ENCODE measurements at places on chromosomes 1 and 21. TPM values are rescaled to one million over a fixed set of nuclear protein-coding genes. Genes with fewer than 3 reads are reported as not detected.

DNA sequence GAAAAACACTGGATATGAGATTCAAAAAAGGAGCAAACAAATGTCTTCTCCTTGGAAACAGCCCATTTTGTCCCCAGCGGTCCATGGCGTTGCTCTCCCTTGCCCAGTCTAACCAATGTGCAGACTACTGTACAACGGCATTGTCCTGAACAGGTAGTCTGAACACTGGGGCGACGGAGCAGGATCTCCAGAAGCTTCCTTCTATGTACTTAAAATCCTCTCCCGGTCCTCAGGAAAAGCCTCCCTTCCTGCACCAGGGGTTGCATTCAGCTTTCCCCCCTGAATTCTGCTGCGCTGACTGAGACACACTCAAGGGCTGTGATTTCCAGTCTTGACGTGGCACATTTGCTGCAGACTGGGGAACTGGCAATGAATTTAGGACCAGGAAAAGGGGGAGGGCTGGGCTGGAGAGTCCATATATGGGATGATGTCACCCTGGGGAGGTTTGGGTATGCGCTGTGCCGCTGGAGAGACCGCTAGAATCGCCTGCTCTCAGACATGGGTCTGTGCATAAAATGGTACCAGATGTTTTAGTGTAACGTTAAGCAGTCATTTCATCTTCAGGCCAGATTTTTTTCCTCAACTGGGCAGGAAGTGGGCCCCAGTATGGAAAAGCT is 275.9 kb upstream of the C1orf105 start:
- DNase-seq: no peak

The DENND2C gene
- total RNA-seq: 2.3 TPM

- no peak for DNase-seq
Measured at GRCh38 chr1:200965111-200965805, 58.3 kb downstream of the KIF21B start.

The MPL gene
- not detected for total RNA-seq

- DNase-seq: no peak
Measured at GRCh38 chr1:186623551-186623950, 56.7 kb downstream of the PTGS2 start.

GRCh38 chr1:193339401-193339800 is 153.0 kb upstream of the B3GALT2 start:
- DNase-seq: no peak

DNA sequence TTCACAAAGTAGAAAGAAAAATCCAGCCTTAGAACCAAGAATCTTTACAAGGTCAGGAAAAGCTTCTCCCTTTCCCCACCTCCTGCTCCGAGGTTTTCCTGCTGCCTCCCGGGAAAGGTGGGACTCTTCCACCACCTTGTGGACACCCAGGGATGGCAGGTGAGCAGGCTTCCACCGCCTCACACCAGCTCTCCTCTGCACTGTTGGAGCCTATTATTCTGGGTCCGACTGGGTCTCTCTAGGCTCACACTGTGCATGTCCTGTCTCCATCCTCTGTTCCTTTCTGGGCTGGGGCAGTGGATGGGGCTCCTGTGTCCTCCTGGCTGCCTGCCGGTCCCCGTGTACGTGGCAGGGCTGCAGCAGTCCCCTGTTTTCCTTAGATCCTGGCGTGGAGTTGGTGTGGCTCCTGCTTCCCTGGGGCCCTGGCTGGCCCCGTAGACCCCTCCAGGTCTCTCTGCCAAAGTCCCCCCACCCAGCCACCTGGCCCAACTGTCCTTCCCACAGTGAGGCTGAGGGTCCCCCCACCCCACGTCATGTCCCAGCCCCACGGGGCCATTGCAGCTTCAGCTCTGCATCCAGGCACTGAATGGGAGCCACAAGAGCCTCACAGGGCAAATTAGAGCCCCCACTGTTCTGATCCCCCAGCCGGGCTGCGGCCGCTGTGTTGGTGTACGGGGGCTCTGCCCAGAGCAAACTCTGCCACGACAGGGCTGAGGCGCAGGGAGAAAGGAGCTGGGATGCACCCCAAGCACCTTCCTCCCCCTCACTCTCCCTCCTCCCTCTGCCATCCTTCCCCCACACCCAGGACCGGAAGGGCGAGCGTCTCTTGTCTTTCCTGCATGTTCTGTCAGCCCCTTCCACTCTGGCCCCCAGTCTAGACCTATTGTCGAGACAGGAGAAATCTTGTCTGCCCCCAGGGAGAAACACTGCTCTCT is 3.3 kb upstream of the SLC45A1 start:
- DNase-seq: no peak

- no peak for DNase-seq
Measured at GRCh38 chr1:103901072-103901471, 151.4 kb downstream of the AMY1C start.

The AIRE gene
- total RNA-seq: not detected

The RAB7B gene
- not detected for total RNA-seq

- DNase-seq: no peak
Measured at GRCh38 chr1:209029737-209030136, 553.8 kb upstream of the CAMK1G start.

GRCh38 chr1:10519016-10519417 is 44.3 kb downstream of the PEX14 start:
- DNase-seq: no peak

DNA sequence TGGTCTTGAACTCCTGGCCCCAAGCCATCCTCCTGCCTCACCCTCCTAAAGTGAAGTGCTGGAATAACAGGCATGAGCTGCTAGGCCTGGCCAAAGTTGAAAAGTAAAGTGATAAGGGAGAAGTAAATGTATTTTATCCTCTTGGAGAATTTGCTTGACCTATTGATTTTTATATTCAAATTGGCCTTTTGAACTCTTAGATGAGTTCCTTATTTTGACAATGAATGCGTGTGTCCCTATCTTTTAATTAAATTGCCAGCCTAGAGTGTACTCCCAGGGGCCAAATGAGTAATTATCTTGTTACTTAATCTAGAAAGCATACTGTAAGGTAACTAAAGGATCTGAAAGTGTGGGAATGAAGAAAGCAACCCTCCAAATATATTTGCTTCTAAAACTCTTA is 11.4 kb downstream of the RNF11 start:
- no peak for DNase-seq

The MTARC1 gene
- total RNA-seq: not detected

The OPTC gene
- not detected for total RNA-seq

The TACSTD2 gene
- 0.16 TPM for total RNA-seq

DNA sequence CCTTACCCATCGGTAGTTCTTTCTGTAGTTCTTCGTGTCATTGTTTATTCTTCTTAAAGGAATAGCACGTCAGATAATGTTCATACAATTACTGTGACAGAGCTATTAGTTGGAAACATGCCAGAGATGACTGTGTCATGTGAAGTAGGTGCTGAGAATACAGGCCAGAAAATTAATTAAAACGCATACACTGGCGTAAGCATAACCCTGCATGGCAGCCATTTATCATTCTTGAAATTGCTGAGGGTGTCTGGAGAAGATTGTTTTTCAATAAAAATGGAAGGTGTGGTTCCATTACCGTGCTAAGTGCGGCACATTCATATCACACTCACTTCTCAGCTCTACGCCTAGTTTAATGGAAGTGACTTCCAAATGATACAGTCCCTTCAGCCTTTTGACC is 7.8 kb downstream of the ETS2 start:
- no peak for DNase-seq

DNA sequence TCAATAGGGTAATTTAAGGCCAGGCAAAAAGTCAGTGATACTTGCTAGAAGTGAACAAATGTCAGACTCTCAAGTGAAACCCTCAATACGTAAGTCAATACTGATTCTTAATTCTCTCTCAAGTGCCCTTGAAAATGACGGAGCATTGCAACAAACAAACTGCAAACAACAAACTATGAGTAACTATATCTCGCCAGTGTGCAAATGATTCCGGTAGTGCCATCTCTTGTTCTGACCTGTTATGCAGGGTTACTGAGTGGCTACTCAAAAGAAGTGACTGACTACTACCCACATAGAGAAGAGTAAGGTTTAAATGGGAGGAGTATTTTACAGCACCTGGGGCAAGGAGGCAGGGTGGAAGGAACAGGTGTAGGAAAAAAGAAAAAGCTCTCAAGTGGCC is 1.6 kb downstream of the SLC19A2 start:
- no peak for DNase-seq

GRCh38 chr1:154583773-154584172 is 16.2 kb downstream of the CHRNB2 start:
- DNase-seq: no peak

DNA sequence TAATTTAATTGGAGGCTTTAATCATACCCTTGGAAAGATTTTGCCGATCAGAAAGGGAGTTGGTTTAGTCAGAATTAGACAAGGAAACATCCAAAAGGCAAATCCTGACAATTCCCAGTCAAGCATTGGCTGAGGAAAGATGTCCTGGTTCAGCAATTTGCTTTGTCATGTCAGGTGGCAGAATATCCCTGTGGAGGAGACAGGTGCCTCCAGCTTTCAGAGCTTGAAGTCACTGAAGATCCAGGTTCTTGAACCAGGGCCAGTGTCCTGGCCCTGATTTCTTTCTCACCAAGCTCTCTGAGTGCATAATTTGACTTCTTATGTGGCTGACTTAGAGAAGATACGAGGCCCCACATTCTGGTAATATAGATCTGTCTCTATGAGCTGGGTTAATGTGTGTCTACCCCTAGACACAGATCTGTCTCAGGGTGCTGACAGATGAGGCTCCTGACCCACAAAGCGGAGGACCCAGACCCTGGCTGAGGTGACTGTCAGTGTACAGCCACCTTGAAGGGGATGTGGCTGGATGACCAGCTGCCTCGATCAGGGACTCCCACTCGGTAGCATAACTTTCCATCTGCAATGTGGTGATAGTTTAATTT is 118.9 kb downstream of the HHAT start:
- no peak for DNase-seq

DNA sequence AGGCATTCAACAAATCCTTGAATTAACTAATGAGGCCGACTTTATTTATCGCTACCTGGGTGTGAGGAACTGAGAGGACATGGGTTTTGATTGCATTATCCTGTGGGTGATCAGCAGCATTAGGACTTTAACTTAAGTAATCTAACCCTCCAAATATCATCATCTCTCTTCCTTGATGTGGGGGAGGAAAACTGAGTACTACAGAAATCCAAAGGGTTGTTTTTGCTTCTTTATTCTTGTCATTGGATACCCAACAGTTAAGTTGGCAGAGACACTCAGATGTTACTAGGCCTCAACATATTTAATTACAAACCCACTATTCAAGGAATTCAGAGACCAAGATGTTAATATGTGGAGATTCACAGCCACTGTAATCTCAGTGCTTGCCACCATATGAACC is 97.4 kb upstream of the ST6GALNAC5 start:
- no peak for DNase-seq

The TMEM240 gene
- total RNA-seq: 0.41 TPM

DNA sequence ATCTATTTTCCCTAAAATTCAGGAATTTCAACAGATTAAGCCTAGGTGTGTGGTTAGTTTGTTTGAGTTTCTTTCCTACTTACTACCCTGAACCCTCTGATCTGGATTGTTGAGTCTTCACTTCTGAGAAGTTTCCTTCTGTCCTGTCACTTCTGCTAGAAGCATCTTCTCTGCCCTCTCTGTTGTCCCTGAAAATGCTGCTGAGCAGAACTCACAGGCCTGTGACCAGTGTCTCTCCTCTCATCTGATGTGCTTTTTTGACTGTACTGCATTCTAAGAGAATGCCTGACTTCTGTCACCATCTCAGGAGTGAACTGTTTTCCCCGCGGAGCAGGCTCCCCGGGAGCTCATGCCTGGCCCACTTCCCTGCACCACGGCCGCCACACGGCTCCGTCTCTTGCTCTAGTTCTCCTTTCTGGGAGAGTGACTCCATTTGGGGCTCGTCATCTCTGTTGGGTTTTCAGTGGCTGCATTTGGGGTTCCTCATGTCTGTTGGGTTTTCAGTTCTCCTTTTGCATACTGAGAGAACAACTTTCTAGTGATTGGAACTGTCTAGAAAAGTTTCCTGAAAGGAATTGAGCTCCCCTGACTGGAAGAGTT is 77.9 kb downstream of the POFUT2 start:
- DNase-seq: no peak

DNA sequence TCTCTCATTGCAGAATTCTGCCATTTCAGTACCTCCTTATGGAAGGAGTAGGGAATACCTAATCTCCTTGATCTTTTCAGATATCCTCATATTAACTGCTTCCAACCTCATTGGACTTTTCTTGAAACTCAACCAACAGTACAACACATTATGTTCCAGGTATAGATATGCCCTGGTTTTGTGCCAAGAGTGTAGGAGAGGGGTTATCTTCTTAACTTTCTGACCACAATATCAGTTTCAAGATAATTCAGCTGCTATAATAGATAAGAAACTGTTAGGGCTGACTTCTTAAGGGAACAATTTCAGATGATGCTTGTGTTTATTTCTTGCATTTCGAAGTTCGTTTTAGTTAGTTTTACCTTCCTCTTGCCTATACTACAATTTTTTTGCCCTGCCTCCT is 2.1 kb upstream of the LPGAT1 start:
- no peak for DNase-seq

DNA sequence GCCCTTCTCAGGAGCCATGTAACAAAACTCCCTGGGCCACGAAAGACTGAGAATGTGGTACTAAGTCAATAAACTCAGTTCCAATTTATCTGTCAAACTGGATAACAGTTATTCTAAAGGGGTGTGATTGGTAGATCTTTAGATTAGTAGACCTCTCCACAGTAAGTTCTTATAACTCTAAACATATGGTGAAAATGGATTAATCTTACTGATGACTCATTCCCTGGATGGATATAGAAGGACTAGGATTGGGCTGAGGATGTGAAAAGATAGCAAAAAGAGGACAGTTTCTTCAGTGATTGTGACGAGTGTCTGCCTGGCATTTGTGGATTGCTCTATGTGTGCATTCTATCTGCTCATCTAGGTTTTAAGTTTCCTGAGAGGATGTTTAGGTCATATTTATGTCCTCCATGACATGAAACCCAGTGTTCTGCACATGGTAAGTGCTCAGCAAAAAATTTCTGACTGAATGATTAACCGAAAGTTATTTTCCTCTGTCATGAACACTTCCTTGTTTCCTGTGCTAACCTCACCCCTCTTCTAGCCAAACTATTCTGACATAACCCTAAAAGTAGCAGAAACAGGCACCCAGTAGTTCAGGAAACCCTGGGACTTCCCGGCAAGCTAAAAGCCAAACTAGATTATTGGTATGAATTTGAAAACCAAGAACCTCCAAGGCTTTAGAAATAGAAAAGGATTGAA is 397.5 kb upstream of the PLXNA2 start:
- no peak for DNase-seq

DNA sequence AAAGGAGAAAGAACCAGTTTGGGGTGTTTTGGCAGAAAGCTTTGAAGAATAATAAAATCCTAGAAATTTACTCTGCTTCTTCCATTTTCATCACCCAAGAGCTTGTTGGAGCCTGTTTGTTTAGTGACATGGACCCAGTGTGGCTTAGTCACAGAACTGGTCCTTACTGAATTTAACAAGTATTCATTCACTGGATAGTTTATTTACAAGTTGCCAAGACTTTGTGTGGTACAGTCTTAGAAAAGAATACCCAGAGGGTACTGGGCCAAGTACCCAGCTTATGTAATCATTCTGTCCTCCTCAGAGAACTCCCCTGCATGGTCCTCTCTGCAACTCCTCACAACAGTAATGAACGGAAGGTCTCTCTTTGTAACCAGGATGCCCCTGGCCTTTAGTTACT is 16.4 kb downstream of the RAB4A start:
- no peak for DNase-seq

GRCh38 chr1:109910123-109910962 is at the start of gene CSF1:
Gene CSF1, plus strand, starts transcription at chr1:109910849. Its CDS starts 175 bp downstream, at chr1:109911024.
- peak; percentile 74 for DNase-seq

- no peak for DNase-seq
Measured at GRCh38 chr1:3372317-3372716, 82.1 kb upstream of the ARHGEF16 start.

- DNase-seq: no peak
Measured at GRCh38 chr1:43348343-43348808, 10.4 kb upstream of the CDC20 start.

The CRYAA gene
- total RNA-seq: not detected

Data from activated naive CD4-positive, alpha-beta T cell treated with anti-CD3 and anti-CD28 coated beads, Interleukin-2, amount 50 U/mL, for 72 hours (primary cell).